ENCODE measurements at places on chromosomes 1 and 21.

DNA sequence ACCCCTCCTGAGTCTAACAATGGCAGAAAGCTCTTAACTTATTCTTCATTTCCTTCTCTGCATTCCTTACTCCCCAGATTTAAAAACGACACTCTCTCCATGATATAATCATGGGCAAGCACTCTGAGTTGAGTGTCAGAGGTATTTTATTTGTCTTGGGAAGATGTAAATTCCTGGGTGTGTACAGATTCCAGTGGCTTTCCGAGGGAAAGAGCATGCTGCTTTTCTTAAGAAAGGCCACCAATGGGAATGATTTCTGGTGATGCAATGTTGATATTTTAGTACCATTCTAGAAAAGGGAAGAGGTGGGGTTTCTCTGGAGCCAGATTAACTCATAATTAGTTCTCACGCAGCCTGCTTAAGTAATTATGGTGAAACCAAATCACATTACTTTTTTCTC is 47.8 kb upstream of the BTG3 start:
- DNase-seq: no peak

DNA sequence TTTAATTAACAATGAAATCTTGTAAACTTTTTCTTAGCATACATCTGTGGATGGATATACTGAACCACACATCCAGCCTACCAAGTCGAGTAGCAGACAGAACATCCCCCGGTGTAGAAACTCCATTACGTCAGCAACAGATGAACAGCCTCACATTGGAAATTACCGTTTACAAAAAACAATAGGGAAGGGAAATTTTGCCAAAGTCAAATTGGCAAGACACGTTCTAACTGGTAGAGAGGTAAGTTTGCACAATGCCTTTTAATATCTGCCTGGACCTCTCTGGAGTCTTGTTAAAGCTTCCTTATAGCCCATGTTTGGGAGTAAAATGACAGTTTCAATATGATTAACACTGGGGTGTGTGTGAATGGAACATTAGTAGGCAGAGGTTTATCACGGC is 51.4 kb downstream of the MARK1 start:
- DNase-seq: no peak

DNA sequence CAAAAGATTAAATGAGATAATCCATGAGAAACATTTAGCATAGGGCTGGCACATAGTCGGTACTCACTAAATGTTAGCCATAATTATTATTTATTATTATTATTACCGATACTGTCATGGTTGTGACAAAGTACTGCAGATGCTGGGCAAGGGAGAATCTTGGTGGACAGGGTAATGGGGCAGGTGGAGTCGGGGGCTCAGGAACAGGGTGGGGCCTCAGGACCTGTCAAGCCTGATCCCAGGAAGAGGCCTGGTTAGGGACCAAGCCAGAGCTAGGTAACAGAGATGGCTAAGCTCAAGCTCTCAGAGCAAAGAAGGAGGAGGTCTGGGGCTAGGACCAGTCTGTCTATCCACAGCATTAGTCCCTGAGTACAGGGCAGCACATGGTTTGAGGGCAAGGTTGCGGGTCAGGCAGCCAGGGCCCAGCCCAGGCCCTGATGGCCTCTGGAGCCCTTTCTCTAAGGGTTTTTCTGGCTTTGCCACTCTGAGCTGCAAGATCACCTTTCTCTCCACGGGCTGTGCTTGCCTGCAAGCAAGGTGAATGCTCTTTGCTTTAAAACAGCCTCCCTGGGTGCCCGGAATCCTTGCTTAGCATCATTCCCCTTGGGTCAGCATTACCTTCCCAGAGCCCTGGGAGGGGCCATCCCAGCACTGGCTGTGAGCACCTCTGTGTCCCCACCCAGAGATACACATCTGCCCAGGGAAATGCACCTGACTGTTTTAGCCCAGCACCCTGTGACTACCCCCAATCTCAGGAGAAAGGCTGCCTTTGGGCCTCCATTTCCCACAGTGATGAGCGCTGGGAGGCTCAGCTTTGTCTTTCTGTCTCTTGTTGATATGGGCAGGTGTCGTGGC is 572.0 kb downstream of the PTPRU start:
- DNase-seq: no peak

DNA sequence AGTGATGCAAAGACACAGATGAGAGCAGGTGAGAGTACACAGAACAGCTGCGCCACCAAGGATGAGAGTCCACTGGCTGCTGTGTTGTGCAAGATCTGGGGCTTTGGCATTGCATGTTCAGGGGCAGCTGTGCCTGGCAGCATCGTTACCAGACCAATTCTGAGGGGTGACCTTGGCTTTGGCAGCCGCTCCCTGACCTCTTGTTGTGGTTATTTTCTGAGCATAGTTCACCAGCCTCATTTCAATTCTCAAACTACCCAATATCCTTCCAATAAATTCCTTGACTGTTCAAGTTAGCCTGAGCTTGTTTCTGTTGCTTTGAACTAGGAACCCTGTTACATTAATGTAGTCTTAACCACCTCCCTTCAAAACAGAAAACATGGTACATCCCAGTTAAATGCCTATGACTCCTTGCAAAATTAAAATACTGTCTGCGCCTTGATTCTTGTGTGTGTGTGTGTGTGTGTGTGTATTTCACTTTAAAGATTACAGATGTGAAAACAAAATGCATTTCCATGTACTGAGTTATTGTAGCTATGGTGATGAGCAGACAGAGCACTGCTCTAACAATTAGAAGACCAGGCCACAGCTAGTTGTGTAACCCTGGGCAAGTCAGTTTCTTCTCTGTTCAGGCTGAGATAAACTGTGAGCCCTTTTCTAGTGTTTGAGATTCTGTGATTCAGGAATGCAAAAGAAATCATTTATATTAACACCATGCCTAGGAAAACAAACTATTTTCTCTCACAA is 106.3 kb upstream of the GUCA2B start:
- DNase-seq: no peak

GRCh38 chr1:21935891-21936365 is 1.2 kb downstream of the HSPG2 start:
- no peak for DNase-seq

DNA sequence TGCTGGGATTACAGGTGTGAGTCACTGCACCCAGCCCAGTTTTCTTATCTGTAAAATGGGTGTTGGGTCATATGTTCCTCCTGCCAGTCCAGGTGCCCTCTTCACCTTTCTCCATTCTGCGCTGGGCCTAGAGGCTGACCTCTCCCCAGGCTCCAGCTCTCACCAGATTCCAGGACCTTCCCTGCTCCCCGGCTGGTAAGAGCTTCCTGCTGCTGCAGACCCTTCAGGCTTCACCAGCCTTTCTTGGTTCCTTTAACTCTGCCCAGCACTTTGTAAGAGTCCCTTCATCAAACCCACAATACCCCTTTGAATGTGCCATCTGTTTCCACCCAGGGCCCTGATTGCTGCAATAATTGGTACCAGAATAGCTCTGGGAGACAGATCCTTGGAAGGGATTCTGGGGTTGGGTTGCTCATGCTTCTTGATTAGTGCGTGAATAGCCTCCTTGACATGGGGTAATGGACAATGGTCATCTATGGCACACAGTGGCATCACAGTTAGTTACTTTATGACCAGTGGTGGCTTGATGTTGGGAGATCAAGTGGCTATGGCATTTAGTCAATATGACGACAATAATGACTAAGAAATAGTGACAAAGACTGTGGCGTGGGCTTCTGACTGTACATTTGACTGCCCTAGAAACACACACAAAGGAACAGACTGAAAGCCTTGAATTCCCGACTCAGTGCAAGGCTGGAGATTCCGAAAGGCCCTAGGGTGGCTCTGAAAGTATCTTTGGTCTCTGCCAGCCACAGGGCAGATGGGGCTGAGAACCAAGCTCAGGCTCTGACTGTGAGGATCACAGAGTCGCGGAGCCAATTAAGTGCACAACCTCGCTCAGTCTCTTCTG is 67.3 kb downstream of the SLC9A1 start:
- DNase-seq: no peak

DNA sequence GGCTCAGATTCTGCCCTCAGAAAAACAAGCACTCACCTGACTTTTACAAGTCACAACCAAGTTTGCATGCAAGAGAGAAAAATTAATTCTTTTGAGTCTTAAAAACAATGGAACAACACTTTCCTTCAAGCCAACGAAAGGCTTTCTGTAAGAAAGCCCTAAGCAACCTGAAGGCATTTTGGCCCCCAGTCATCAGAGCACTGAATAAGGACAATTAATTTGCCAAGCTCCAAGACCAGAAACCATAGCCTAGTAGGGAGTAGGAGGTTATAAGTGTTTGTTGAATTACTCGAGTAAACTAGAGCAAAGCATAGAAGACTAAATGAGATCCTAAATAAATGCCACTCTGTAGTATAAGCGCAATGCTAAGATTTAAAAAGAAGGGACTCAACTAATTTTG is 4.7 kb downstream of the TGFBR3 start:
- DNase-seq: no peak

DNA sequence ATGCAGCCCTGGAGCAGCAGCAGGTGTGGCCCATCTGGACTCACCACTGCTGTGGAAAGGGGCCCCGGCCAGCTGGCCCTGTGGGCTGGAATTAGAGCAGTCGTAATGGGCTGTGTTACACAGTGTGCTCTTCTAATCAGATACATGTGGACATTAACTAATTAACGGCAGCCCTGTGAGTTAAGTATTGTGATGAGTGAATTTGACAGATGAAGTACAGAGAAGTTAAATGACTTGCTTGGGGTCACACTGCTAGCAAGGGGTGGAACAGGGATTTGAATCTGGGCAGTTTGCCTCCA is 58.6 kb downstream of the MDM4 start:
- no peak for DNase-seq

GRCh38 chr1:29119121-29119929 is 4.4 kb downstream of the TMEM200B start:
- DNase-seq: no peak

DNA sequence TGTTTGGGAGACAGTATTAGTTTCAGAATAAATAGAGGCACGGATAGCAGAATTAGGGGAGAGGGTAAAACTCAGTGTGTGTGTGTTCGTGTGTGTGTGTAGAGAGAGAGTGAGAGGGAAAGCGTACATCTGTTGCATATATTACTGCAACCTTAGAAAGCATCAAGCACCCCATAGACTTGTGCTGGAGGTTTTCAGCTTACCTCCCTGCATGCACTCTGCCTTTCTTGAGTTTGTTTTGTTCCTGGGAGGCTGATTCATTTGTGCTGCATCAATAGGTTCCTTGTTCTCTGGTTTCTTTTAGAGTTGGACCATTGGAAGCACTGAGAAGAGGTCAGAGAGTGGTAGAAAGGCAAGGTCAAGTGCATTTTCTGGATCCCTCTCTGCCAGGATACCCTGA is 104.4 kb upstream of the KCNK1 start:
- DNase-seq: no peak

GRCh38 chr1:164423136-164423535 is 135.8 kb upstream of the PBX1 start:
- no peak for DNase-seq

GRCh38 chr1:218436346-218436745 is 91.2 kb downstream of the TGFB2 start:
- DNase-seq: no peak

DNA sequence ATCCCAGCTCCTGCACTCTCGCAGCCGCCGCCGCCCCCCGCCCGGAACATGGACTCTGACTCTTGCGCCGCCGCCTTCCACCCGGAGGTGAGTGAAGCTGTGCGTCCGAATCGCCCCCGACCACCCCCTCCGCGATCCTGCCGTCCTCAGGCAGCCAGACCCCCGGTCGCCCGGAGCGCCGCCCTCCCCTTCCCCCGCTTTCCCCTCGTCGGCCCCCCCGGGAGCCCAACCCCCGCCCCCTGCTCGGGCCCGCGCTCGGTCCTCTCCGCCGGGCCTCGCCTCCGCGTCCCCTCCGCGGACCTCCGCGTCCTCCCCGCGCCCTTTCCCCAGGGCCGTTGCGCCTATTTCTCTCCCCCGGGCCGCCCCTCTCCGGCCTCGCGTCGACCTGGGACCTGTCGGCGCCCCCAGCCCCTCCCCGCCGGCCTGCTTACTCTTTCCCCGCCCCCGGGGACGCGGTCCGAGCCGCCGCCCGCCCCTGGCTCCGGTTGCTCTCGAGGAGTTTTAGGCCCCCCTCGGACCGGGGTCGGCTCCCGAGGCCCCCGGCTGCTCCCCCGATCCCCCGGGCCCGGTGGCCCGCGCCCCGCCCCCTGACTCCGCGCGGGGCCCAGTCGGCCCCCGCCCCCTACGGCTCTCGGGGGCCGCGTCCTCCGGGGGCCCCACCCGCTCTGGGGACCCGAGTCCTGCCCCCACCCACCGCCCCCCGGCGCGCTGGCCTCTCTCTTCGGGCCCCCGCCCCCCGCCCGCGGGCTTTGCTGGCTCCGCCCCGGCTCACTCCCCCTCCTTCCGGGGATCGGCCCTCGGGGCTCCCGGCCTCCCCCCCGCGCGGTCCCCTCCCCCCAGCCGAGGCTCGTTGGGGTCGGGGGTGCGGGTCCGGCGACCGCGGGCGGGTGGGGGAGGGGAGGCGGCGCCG is 743 bp downstream of the PHF13 start:
- no peak for DNase-seq

GRCh38 chr1:59394706-59395425 is 98.0 kb downstream of the FGGY start:
- no peak for DNase-seq

- DNase-seq: no peak
Observed at GRCh38 chr1:153774780-153775457, at the start of gene SLC27A3. SLC27A3 (plus strand) TSS chr1:153775407; CDS start chr1:153775498, 91 bp downstream.

DNA sequence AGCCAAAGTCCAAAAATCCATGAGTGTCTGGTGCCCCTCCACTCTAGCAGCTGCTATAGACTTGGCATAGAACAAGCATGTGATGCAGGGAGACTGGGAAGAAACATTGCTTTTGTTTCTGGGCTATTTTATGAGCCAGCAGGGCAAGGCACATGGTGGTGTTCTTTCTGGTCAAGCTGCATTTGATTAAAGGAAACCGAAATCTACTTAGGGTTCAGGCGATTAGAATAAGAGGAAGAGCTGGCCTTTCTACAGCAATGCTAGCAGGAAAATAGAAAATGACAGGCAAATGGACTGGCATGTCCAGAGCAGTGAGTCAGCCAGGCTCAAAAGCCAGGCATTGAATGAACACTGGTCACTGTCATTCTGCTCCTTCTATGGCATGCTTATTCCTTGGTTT is 28.5 kb upstream of the ARHGAP29 start:
- DNase-seq: no peak

GRCh38 chr1:176843352-176844297 is 320.9 kb downstream of the ASTN1 start:
- no peak for DNase-seq

GRCh38 chr1:3680488-3681230 is 28.3 kb downstream of the TP73 start:
- DNase-seq: no peak

GRCh38 chr1:75985827-75986226 is 53.6 kb upstream of the ASB17 start:
- no peak for DNase-seq

- no peak for DNase-seq
Observed at GRCh38 chr1:229283183-229283611, 12.3 kb downstream of the RAB4A start.

- no peak for DNase-seq
Observed at GRCh38 chr1:21833392-21833976, 21.4 kb downstream of the LDLRAD2 start.

DNA sequence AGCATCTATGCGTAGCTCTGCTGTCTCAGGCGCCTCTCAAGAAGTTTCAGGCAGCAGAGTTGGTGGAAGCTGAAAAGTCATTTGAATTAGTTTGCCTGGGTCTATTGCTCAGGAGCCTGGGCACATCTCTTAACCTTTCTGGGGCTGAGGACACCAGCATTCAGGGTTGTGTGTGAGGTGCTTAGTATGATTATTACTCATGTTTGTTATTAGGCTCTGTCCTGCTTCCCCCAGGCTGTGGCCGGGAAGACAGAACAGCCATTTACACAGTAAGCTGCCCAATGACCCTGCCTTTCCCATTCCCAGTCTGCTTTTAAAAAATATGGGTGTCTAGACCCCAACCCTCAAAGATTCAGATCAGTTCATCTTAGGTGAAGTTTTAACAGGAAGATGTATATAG is 53.9 kb upstream of the CACNA1E start:
- DNase-seq: no peak
